ENCODE measurements at places on chromosomes 1 and 21. TPM values are rescaled to one million over a fixed set of nuclear protein-coding genes. Genes with fewer than 3 reads are reported as not detected.

SMCP gene
- polyA plus RNA-seq = 0.08 TPM

CAPN9 gene
- not detected for polyA plus RNA-seq

CDC20 gene
- polyA plus RNA-seq = 13.6 TPM

TFF3 gene
- polyA plus RNA-seq = not detected

OR2T27 gene
- polyA plus RNA-seq = not detected

DNA sequence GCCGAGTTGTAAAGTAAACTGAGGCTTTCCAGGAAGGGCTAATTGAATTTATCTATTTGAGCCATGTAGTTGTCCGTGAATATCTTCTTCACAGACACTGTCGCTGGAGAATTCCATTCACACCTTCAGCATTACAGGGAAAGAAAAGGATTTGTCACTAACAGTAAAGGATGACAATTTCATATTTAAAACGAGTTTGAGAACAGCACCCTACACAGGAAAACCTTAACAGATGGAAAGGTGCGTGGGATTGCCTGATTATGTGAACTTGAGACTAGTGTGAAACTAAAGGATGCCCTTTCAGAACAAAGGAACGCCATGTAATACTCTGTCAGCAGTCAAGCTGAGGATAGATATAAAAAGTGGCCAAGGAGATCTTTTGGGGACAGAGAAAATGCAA lies 492.5 kb upstream of the ADGRL2 start:
- no peak for DNase-seq

DNA sequence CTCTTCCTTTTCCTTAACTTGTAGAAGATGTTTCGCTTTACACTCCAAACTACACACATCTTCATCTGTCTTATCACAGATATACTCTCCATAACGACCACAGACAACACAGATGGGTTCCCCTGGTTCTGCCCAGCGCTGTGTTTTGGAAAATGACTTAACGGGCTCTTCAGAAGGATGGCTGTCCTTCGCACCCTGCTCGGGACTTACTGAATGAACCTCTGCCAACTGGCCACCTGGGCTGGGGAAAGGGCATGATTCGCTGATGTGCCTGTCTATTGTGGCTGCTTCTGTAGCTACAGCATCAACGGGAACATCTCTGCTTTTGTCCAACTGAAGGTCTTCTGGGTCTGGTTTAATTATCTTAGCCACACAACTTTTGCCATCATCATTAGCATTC lies 3.4 kb downstream of the DDX59 start:
- no peak for DNase-seq

DNA sequence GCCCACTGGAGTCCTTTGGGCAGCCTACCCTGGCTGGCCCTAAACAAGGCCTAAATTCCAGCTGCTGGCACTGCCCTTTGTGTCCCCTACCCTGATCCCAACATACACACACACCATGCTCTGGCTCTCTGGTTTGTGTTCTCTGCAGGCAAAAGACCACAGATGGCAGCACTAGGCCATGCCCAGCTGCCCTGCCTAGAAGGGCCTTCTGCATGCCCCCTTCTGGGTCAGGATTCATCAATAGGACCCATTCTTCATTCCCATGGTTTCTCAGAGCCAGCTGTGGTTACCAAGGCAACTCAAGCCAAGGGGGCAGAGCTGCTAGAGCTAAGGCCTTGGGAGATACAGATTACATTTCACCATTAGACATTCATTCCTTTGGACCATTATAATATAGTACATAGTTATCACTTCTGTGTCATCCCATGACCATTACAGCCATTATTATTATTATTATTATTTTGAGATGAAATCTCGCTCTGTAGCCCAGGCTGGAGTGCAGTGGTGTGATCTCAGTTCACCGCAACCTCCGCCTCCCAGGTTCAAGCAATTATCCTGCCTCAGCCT lies 17.5 kb downstream of the ASAP3 start:
- no peak for DNase-seq

GRCh38 chr21:33110340-33110715 lies 40.4 kb downstream of the OLIG1 start:
- no peak for DNase-seq

- no peak for DNase-seq
Observed at GRCh38 chr1:179767996-179768395, 24.9 kb downstream of the FAM163A start.
